WTC11 (cell line): ENCODE measurements at places on chromosomes 4 and X.

GRCh38 chr4:173909294-173909693, 374.2 kb downstream of the FBXO8 start:
- no peak for DNase-seq

DNA sequence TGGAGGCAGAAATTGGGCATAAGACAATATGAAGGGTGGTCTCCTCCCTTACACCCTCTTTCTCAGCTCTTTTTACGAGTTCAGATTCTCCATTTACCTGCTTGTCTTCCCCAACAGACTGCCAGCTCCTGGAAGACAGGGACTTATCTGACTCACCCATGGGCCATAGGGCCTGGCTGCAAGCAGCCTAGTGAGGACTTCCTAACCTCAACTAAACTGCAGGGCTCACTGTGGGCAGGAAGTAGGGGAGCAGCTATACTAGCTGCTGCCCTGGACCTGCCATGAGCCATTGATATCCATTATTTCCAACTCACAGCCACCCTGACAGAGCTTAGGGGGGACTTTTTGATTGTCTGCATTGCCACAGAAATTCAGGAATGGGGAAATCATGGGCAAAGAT, 11.5 kb upstream of the ZNF718 start:
- DNase-seq, result no peak

DNA sequence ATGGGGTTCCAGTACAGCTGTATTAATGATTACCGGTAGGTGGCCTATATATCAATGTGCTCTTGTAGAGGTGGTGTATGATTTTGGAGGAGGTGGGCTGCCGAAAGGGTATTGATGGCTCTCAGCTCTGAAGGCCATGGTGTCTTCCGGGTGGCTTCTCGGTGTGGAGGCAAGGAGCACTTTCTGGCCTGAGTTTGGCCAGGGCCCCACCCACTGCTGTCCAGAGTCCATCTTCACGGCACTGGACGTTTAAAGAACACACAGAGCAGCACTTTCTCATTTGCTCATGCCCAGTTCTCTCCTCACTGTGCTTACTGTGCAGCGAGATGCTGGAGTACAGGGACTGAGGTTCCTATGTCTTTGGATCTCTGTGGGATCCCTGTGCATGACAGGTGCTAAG, 16.1 kb downstream of the BST1 start:
- DNase-seq, result no peak

DNA sequence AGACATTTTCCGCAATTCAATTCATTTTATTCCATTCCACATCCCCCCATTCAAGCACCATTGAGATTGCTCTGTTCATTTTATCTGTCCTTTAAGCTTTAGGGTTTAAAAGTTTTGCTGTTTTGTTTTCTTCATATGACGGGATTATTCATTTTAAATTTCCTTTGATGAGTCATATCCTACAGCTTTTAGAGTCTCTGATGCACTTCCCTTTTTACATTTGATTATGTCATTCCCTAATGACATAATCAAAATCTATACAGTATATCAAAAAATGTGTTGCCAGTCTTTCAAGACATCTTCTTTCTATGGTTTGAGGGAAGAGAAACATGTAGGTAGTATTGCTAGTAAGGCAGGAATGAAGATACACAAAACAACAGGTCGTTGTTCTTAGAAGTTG, 456.3 kb downstream of the PDGFC start:
- DNase-seq, result no peak

- DNase-seq, result no peak
Observed at GRCh38 chrX:110863883-110864282, 68.3 kb upstream of the CHRDL1 start.

- DNase-seq, result no peak
Observed at GRCh38 chrX:64192040-64192439, 13.5 kb downstream of the AMER1 start.

DNA sequence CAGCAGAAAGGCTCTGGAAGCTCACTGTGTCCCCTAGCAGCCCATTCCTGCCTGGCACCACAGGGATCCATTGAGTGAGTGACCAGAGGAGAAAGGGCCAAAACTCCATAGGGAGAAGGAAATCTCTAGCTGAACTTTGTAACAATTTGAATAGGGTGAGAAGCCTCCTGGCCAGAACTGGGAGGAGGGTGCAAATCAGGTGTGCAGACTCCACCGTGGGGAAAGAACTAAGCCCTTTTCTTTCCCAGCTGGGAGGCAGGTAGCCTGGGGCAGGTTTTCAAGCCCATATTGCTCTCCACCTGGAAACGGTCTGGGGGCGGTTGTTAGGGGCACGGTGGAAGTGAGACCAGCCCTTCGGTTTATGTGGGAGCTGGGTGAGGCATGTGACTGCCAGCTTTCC, 227.2 kb downstream of the SNCA start:
- DNase-seq, result no peak

DNA sequence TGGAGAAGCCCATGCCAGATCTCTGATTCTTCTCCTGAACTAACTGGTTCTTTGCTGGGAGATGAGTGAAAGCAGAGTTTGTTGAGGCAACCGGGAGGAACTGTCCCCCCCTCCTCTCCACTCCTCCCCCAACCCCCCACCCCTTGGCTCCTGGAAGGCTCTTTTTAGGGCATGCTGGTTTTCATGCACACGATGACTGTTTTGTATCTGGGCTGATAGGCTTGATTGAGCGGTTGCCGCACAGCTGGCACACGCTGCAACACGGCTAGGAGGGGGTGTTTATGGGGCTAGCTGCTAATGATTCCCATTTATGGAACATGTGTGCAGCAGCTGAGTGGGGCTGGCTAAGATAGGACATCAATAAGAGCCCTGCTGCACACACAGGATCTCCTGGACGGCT, 137.2 kb downstream of the SMIM20 start:
- no peak for DNase-seq

DNA sequence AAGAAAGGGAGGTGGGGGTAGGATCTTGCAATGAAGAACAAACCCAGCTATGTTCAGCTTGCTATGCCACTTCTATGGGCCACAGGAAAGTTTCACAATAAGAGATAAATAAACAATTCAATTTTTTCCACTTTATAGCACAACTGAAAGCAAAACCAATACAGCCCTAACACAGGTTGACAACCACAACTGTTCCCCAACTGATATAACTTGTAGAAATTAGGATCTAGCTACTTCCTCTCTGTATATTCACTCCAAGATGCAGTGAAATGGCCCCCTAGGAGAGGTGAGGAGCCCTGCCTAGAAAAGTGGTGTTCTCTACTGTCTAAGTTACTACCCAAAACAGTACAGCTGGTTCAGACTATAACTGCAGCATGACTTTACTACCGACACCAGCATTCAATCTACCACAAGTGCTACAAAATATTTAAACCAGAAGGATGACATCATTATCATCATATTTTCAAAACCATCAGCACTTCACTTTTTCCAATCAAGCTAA, 77.0 kb downstream of the FBXW7 start:
- no peak for DNase-seq

- DNase-seq, result no peak
Observed at GRCh38 chrX:63979480-63979879, 194.5 kb upstream of the ARHGEF9 start.

GRCh38 chr4:100430451-100430850, 87.4 kb downstream of the EMCN start:
- no peak for DNase-seq
